ENCODE measurements at places on chromosomes 7 and 10.

DNA sequence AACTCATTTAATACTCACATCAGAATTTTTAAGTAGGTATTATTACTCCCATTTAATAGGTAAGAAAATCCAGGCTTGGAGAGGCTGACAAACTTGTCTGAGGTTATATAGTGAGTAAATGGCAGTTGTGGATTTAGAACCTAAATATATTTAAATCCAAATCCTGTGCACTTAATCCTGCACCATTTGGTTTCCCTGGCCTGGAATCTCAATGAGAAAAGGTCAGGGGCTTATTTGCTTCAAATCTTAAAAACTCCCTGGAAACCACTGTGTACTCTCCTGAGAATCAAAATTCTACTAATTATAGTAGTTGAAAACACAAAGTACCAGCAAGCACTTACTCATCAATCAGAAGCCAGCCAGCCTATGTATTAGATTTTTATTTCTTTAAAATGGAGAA is 97.7 kb downstream of the DNMBP start:
- DNase-seq, result no peak

- DNase-seq, result no peak
These were observed 335.2 kb upstream of the NPSR1 start for GRCh38 chr7:34322841-34323240.

DNA sequence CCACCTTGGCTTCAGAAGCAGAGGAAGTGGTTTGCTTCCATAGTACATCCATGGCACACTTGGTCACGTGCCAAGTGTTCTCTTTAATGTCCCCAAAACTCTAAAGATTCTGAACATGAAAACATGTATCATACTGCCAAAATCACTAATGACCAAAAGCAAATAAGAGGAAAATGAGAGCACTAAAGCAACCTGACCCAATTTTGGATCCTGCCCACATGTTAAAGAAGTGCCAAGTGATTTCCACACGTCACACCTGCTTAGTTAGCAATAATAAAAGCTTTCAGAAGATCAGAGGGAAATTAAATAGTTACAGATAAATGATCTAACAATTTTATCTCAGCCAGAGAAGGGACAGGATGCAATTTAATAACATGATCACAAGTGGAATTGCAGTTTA is 1170.0 kb downstream of the XPNPEP1 start:
- no peak for DNase-seq

DNA sequence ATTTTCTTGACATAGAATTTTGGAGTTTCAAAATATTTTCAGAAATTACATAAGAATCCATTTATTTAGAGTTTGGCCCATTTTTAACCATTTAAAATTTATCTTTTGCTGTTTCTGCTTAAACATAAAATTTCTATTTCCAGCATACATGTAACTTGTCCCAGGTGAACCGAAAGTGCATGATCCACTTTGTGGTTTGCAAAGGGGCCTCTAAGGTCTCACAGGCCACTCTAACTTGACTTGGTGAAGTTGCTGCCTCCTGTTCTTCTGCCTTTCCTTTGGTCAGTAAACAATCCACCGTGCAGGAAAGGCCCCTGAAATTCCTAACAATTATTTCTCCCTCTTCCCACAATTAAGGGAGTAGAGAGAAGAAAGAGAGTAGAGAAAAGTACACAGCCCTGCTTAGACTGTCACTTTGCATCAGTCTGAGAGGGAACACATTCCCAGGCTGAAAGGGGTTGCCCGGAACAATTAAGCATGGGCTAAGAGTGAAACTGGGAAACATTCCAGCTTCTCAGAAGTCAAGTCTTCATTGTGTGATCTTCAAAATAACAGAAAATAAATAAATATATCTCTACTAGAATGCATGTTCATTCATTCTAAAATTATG is 79.5 kb upstream of the SEMA3A start:
- DNase-seq, result no peak

GRCh38 chr10:5479481-5480161 is 19.7 kb downstream of the CALML5 start:
- no peak for DNase-seq

DNA sequence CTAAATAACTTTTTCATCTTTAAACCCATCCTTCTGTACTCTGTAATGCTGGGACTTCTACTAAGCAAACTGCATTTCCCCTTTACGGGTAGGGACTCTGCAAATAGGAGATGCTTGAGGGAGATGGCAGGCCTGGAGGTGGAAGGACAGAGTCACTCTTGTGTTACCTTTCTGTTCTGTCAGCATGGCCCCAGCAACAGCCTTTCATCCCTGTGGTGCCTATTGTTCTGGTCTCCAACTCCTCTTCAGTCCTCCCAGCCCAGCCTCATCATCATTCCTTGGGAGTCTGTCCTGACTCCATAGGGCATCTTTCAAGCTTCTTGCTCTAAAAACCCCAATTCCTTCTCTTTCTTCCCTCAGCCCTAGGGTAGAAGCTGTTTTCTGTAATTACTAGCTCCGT is 230.0 kb downstream of the SNX13 start:
- no peak for DNase-seq

GRCh38 chr10:125263551-125263950 is 103.2 kb upstream of the CTBP2 start:
- DNase-seq, result no peak

GRCh38 chr10:133616371-133617130 is 10.0 kb downstream of the FRG2B start:
- no peak for DNase-seq

DNA sequence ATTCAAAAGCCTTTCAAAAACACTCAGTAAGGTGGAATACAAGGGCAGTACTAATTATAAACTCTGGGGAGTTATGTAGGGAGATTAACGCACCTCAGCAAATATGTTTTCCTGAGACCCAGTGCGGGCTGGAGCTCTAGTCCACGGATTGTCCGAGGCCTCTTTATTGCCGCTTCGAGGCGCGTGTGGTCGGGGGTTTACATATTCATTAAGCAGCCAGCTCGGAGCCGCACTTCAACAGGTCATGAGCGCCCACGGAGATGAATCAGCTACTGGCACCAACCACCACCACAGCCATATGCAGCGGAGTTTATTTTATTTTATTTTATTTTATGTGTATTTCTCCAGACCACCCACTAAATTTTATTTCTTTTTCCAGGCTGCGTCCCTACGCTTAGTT is 195.9 kb upstream of the ADARB2 start:
- DNase-seq, result no peak

DNA sequence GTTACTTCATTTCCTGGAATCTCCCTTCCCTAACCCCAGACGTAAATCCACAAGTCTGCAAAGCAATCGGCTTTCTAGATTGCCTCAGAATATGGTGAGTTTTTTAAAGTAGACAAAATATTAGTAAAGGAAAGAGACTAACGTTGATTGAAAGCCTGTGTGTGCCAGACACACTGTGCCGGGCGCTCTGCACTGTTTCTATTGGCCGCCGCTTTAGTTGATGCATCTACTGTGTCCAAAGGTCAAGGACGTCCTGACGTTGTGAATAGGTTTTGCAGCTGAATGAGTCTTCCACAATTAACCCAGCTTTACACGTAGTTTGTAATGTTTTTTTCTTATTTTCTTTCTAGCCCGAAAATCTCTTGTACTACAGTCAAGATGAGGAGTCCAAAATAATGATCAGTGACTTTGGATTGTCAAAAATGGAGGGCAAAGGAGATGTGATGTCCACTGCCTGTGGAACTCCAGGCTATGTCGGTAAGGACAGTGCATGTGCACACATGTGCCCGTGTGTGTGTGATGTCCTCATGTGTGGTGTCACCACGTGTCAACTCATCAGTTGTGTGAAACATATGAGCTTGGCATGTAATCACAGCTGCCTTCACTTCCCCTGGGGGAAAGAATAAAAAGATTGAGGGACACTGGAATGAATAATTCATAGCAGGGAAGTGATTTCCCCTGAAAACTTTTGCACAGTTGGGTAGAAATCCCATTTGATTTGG is 232.0 kb downstream of the CCDC3 start:
- no peak for DNase-seq

- DNase-seq, result no peak
These were observed 847 bp downstream of the GARS1 start for GRCh38 chr7:30595436-30596013.

DNA sequence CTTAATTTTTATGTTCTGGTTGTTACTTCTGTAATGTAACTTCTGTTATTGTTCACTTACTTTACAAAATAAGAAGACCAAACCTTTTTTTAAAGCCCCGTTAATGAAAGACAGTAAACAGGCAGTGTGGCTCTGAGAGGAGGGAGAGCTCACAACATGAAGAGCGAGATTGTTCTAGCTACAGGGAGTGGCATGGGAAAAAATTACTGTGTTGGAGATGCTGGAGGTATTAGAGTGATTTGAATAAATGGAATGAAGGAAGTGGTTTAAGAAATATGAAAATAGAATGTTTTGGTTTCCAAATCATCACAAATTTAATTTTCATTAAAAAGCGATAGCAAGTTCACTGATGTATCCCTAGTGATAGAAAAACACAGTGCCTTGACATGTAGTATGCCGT is 31.8 kb downstream of the REEP3 start:
- DNase-seq, result no peak

Measured in bone marrow (tissue), 2 donors.